Activated naive CD8-positive, alpha-beta T cell treated with anti-CD3 and anti-CD28 coated beads, Interleukin-2, amount 10 ng/mL, durations not matched to agents 7 days and 5 days (primary cell): ENCODE measurements at places on chromosomes 5 and 9. TPM values are rescaled to one million over a fixed set of nuclear protein-coding genes. Genes with fewer than 3 reads are reported as not detected.

GRCh38 chr9:125161284-125161918 is 18.1 kb upstream of the SCAI start:
- DNase-seq, result no peak
- no peak overlapping the region for H3K4me3 ChIP-seq
- H3K27me3 ChIP-seq, result no peaks in the 10 kb centered on the region
- no peak overlapping the region for H3K27ac ChIP-seq

DNA sequence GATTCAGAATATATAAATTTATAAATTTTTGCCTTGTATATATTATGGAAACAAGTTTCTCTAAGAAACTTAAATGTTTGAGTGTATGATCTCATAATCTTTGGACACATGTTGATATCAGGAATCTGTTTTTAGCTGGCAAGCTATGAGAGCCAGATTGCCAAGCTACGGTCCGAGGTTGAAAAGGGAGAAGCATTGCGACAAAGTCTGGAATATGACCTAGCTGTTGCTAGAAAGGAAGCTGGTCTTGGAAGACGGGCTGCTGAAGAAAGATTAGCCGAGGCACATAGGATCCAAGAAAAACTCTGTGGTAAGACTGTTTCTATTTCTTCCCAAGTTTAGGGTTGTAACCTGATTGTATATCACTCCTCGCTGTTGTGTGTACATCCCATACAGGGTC is 25.9 kb downstream of the CCDC171 start:
- peaks cover 3% of the 10 kb centered on the region for H3K36me3 ChIP-seq
- no peaks in the 10 kb centered on the region for H3K27me3 ChIP-seq
- no peak overlapping the region for H3K4me3 ChIP-seq
- no peaks in the 10 kb centered on the region for H3K4me1 ChIP-seq

DNA sequence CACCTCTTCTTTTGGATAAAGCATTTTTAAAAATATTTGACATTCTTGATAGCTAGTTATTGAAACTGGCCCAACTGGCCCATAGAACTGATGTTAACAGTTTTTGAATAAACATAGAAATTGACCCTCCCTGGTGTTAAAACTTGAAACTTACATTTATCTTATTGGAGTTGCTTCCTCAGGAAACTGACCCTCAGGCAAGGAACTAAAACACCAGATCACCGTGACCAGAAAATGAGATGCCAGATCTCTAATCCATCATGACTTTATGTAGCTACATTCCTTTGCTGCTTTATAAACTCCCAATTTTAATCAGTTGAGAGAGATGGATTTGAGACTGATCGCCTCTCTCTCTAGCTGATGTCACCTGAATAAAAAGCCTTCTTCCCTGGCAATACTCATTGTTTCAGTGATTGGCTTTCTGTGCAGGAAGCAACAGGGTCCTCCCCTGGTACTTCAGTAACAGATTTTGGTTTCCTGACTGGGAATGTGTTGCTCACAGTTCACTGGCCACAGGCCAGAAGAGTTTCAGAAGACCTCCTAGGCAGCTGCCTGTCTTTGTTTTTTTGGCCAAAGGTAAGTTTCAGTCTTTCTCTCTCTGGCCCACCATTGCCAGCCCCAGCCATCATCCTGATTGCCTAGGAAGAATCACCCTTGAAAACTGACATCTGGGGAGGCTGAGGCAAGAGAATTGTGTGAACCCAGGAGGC is 212.4 kb downstream of the DTWD2 start:
- DNase-seq, result no peak
- no peaks in the 10 kb centered on the region for H3K36me3 ChIP-seq
- no peaks in the 10 kb centered on the region for H3K4me1 ChIP-seq
- no peak overlapping the region for H3K27ac ChIP-seq
- no peak overlapping the region for H3K4me3 ChIP-seq

GRCh38 chr5:74542482-74542881 is 98.0 kb downstream of the ENC1 start:
- no peak for DNase-seq
- H3K4me1 ChIP-seq, result no peaks in the 10 kb centered on the region
- H3K27ac ChIP-seq, result no peak overlapping the region

DNA sequence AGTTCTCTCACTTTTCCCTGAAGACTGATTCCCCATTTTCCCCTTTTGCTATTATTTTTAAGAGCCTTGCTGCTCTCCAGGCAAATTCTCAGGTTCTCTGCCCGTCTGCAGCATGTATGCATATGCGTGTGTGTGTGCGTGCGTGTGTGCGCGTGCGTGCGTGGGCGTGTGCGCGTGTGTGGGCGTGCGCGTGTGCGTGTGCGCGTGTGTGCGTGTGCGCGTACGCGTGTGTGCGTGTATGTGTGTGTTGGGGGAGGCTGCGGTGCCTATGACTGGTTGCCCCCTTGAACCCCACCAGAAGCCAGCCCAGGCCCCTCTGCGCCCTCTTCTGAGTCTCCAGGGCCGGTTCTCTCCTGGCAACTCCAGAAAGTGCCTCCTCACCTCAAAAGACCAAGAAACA is 987 bp upstream of the FOXI1 start:
- DNase-seq, result no peak
- H3K4me1 ChIP-seq, result peaks cover 4% of the 10 kb centered on the region
- H3K27ac ChIP-seq, result no peak overlapping the region
- no peaks in the 10 kb centered on the region for H3K36me3 ChIP-seq

- H3K4me3 ChIP-seq, result no peak overlapping the region
- H3K4me1 ChIP-seq, result no peaks in the 10 kb centered on the region
- H3K27me3 ChIP-seq, result peaks cover 5% of the 10 kb centered on the region
- H3K36me3 ChIP-seq, result no peaks in the 10 kb centered on the region
- no peak overlapping the region for H3K27ac ChIP-seq
These were observed 13.8 kb upstream of the UBQLN1 start for GRCh38 chr9:83721509-83721908.

GRCh38 chr5:169742771-169743296 is 105.8 kb downstream of the DOCK2 start:
- no peak overlapping the region for H3K27ac ChIP-seq
- no peaks in the 10 kb centered on the region for H3K27me3 ChIP-seq
- H3K4me3 ChIP-seq, result no peak overlapping the region
- H3K36me3 ChIP-seq, result peaks cover 44% of the 10 kb centered on the region
- H3K4me1 ChIP-seq, result no peaks in the 10 kb centered on the region

GRCh38 chr5:128343168-128343567 is 194.9 kb downstream of the FBN2 start:
- DNase-seq, result no peak
- no peaks in the 10 kb centered on the region for H3K27me3 ChIP-seq
- H3K27ac ChIP-seq, result no peak overlapping the region
- H3K4me3 ChIP-seq, result no peak overlapping the region
- H3K36me3 ChIP-seq, result no peaks in the 10 kb centered on the region

DNA sequence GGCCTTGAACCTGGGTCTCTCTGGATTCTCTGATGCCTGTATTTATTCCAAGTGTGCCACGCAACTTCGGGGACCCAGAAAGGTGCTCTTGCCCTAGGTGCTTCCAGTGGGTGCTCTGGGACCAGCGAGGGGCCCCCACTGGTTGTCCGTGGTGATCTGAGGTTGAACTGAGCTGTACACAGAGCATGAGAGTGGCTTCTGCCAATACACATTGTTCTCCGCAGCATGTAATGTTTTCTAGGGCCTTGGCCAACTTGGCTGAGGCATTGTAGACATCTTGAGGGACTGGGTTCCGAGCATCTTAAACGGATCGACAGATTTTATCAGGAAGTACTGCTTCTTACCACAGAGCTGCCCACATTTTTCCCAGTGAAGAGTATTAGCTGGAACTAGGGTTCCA is 117.9 kb downstream of the MTX3 start:
- peaks cover 19% of the 10 kb centered on the region for H3K27me3 ChIP-seq
- H3K36me3 ChIP-seq, result no peaks in the 10 kb centered on the region
- no peak for DNase-seq
- no peak overlapping the region for H3K27ac ChIP-seq
- H3K4me1 ChIP-seq, result no peaks in the 10 kb centered on the region

DNA sequence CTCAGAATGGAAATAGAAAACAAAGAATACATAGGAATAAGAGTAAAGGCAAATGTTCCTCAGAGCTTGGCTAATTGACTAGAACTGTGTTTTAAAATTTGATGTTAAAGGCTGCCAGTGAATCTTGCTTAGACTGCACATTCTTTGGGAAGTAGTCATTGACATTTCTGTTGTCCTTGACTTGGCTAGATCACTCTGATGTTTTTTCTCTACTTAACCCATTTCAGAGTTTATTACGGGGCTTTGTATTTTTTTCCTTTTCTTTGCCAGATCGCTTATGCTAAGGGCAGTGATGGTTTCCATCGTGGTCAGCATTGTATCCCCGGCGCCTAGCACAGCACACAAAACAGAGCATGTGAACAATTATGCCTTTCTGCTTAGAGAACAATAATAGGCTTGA is 1126.7 kb upstream of the CDH9 start:
- no peaks in the 10 kb centered on the region for H3K36me3 ChIP-seq
- H3K27me3 ChIP-seq, result no peaks in the 10 kb centered on the region
- H3K27ac ChIP-seq, result no peak overlapping the region

DNA sequence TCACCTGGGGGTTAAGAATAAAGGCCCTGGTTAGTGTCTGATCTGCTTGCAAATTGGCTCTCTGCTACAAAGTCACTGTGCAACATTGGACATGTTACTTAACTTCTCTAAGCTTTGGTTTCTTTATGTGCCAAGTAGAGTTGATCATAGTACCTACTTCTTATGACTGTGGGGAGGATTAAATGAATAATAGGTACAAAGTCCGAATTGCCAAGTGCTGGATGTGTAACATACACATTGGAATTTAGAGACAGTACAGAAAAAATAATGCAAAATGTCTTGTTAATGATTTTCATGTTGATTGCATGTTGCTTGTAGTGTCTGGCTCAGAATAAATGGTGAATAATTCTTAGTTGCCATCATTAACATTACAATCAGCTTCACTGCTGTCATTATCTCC is 2.2 kb downstream of the DOCK8 start:
- peaks cover 29% of the 10 kb centered on the region for H3K4me1 ChIP-seq
- H3K27ac ChIP-seq, result peak overlapping the region; percentile 27
- peak overlapping the region; percentile 87 for H3K4me3 ChIP-seq
- H3K27me3 ChIP-seq, result no peaks in the 10 kb centered on the region
- DNase-seq, result no peak

DNA sequence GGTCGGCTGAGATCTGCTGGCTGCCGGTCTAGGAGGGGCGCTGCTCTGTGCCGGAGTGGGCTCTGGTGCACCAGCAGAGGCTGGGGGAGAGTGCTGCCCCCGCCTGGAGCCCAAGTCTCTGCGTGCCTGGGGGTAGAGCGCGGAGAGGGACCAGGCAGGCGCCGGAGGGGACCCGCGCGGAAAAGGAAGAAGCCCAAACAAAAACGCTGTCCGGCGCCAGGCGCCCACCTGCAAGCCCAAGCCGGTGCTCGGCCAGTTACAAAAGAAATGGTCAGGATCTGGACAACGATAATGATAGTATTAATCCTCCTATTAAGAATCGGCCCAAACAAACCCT is 571 bp upstream of the S1PR3 start:
- peaks cover 15% of the 10 kb centered on the region for H3K4me1 ChIP-seq
- H3K36me3 ChIP-seq, result no peaks in the 10 kb centered on the region
- no peak overlapping the region for H3K27ac ChIP-seq
- H3K27me3 ChIP-seq, result peaks cover 35% of the 10 kb centered on the region
- DNase-seq, result no peak

DNA sequence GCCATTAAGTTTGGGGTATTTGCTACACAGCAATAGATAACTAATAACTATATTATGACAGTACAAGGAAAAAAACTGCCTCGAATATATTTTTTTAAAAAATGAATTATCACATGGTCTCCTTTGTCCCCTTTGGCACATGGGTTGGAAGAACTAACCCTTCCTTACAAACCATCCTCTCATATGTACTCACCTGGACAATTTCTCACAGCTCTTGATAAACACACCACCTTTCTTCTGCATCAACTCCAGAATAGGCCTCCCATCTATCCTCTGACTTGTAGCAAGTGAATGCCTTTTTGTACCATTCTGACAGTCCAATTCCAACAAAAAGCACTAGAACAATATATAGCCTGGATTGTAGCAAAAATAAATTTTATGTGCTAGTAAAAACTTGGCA is 78.7 kb upstream of the LARP1 start:
- no peak overlapping the region for H3K4me3 ChIP-seq
- H3K36me3 ChIP-seq, result no peaks in the 10 kb centered on the region
- DNase-seq, result no peak
- H3K27me3 ChIP-seq, result peaks cover 2% of the 10 kb centered on the region

DNA sequence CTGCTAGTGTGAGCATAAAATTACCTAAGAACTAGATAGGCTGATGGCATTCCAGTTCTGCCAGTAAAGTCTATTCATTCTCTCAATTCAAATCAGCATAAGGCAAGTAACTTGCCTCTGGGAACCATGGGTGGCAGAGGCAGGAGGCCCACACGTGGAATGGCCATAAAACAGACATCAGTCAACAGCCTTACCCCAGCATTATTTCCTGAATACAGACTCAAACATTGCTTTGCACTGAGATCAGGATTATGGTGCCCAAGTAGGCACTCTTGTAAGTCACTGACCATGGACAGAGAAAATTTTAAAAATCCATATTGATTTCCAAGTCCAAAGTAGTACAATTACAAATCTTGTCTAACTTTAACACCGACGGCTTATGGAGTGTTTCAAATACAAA is 157.7 kb downstream of the NR2F1-AS1 start:
- no peak for DNase-seq
- H3K4me1 ChIP-seq, result no peaks in the 10 kb centered on the region
- no peaks in the 10 kb centered on the region for H3K36me3 ChIP-seq

- H3K36me3 ChIP-seq, result no peaks in the 10 kb centered on the region
- no peak overlapping the region for H3K27ac ChIP-seq
- DNase-seq, result no peak
- H3K4me3 ChIP-seq, result no peak overlapping the region
These were observed 263.7 kb downstream of the CEMIP2 start for GRCh38 chr9:71504636-71505035.

- H3K27me3 ChIP-seq, result no peaks in the 10 kb centered on the region
- no peaks in the 10 kb centered on the region for H3K36me3 ChIP-seq
- H3K4me1 ChIP-seq, result no peaks in the 10 kb centered on the region
- no peak overlapping the region for H3K27ac ChIP-seq
These were observed 334.0 kb upstream of the PTPRD start for GRCh38 chr9:10946676-10947410.

Gene FOXI1
- not detected for total RNA-seq

Gene ZDHHC11
- total RNA-seq, result 12.8 TPM

Gene RASGEF1C
- total RNA-seq, result not detected

Gene PCDHGA2
- 0.08 TPM for total RNA-seq
